COLO829 (cell line): ENCODE measurements at places on chromosomes 4 and X.

DNA sequence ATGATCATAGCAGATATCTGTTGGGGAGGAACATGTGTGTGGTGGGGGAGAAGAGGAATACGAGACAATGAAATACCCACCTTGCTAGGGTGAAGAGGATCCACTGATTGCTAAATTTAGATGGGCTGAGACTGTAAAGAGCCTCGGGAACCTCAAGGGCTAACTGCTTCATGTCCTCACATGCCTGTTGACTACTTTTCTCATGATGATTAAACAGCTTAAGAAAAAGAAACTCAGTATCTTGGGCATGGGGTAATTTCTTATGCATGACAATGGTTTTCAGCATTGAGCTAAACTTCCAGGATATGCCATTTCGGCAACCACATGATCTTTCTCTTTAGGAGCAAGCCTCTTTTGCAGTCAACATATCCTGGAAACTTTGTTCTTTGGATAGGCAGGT lies 3.9 kb upstream of the LNX1 start:
- DNase-seq = no peak

GRCh38 chr4:59973492-59973891 lies 1226.6 kb upstream of the ADGRL3 start:
- no peak for DNase-seq

DNA sequence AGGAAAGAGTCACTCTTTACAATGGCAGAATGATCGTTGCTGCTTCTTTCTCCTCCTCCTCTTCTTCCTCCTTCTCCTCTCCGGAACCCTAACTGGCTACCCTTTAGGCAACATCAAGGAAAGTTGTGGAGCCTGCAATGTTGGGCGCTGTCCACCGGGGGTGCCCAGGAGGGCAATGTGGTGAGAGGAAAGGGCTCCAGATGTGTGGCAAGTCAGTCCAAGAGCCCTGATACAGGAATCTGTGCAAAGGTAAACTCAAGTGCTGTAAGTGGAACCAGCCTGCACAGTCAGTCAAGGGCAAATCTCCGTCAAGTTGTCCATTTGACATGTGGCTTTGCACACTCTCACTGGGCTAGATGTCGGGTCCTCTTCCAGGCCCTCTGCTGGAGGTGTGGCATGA lies 2.8 kb downstream of the RTL5 start:
- DNase-seq = no peak

DNA sequence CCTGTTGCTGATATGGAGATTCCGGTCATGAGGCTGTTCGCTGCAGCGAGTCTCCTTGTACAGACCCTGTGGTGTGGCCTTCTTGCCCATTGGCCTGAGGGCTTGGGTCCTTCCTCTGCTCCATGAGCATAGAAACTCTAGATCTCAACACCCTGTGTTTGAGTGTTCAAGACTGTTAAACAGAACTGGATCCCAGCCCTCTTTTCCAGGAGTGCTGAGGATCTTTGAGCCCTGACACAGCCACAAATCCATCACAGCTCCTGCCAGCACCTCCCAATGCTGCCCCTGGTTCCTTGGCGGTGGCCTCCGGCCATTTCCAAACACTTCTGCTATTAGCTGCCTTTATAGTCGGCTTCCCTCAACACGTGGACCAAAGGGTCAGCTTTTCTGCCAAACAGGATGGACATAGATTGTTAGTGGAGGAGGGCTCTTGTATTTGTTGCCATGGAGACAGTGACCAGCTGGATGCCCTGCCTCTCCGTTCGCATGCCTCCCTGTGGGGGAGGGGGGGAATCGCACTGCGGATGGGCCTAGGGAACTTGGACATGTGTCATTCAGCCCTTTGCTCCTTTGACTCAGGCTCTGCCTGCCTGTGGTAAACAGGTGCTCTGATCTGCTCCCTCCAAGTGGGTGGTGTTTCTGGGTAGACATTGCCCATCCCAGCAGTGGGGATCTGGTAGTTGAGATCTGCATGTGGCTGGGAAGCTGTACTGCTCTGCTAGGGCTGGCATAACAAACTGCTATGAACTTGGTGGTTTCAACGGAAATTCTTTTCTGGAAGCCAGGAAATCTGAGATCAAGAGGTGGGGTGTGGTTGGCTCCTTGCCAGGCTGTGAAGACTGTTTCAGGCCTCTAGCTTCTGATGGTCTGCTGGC lies 6.9 kb upstream of the WDR1 start:
- DNase-seq = no peak

GRCh38 chr4:126018274-126018673 lies 703.5 kb downstream of the FAT4 start:
- no peak for DNase-seq

DNA sequence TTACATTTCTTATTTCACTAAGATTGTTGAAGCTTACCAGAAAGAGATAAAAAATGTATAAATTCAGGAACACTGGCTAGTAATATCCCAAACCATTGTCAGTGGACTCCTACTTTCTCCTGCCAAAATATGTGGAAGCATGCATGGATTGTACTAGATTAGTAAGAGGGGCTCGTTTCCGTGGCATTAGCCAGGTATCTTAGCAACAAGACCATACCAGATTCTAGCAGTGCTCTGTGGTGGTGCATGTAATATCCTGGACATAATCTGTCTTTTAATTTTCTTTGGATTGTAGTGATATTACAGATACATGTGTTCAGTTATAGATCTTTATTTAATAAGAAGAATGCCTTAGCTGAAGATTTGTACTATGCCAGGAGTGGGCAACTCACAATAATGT lies 371.9 kb upstream of the PITX2 start:
- DNase-seq = no peak

DNA sequence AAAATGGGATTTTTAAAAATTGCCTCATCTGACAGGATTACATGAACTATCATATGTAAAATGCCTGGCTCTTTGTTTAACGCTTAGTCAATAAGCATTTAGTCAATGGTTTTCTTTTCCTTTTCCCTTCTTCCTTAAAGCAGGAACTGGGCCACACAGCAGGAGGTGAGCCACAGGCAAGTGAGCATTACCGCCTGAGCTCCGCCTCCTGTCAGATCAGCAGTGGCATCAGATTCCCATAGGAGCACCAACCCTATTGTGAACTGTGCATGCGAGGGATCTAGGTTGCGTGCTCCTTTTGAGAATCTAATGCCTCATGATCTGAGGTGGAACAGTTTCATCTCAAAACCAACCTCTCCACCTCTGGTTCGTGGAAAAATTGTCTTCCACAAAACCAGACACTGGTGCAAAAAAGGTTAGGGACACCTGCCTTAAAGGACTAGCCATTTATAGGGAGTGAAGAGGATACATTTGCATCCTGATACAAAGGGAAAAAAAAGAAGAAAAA lies 306.1 kb downstream of the FBXW7 start:
- DNase-seq = no peak

DNA sequence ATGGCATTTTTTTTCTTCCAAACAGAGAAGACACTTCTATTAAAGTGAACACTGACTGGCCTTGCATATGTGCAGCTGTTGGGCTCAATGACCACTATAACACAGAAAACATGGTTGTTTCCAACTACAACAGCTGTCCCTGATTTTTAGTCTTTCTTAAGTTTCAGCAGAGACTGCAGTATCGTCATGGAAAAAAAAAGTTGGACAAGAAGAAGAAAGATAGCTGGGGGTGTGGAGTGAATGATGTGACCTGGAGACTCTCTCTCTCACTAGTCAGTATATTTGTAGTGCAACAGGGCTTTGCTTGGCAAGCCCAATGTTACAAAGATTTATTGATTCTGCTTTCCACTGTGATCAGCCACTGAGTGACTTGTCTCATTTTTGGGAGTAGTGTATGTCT lies 29.5 kb upstream of the C4orf54 start:
- no peak for DNase-seq

- DNase-seq = no peak
Observed at GRCh38 chr4:123731035-123731434, 334.4 kb downstream of the SPRY1 start.

DNA sequence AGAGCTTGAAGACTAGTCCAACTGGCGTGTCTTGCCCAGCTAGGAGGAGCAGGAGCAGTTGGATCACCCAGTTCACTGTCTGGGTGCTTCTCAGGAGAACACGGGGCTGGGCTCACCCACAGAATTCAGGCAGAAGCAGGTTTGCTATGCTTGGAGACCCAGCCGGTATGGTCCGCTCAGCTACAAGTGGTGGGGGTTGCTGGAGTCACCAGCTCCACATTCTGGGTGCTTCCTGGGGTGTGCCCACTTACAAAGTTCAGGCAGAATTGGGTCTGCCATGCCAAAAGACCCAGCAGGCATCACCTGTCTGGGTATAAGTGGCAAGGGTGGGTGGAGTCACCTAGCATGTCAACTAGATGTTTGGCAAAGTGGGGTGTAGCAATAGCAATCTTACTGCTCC lies 1061.8 kb downstream of the PCDH19 start:
- DNase-seq = no peak

GRCh38 chr4:76305033-76305687 lies 1.4 kb upstream of the STBD1 start:
- no peak for DNase-seq

DNA sequence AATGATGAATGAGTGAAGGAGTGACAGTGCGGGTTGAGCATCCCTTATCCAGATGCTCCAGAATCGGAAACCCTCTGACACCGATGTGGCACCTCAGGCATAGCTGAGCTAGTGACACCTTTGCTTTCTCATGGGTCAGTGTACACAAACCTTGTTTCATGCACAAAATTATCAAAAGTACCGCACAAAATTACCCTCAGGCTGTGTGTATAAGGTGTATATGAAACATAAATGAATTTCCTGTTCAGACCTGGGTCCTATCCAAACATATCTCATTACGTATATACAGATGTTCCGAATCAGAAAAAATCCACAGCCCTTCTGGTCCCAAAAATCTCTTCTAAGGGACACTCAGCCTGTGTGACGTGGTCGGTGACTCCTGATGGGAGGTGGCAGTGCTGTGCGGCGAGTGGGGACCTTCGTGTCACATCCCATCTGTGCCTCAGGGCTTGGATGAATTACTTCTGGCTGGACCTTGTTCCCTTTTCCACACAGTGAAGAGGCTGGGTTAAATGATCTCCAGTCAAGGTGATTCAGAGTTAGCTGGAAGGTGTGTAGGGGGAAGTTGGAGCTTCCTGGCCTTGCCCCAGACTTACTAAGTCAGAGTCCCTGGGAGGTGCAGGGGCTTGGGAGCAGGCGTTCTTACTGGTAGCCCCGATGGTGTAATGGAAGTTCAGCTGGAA lies 18.8 kb downstream of the RGS12 start:
- DNase-seq = no peak

GRCh38 chrX:17521871-17522693 lies 147.1 kb downstream of the NHS start:
- DNase-seq = no peak

GRCh38 chr4:153622778-153623240 lies 61.3 kb upstream of the TLR2 start:
- DNase-seq = no peak

GRCh38 chrX:112669824-112670223 lies 9.9 kb downstream of the LHFPL1 start:
- DNase-seq = no peak

DNA sequence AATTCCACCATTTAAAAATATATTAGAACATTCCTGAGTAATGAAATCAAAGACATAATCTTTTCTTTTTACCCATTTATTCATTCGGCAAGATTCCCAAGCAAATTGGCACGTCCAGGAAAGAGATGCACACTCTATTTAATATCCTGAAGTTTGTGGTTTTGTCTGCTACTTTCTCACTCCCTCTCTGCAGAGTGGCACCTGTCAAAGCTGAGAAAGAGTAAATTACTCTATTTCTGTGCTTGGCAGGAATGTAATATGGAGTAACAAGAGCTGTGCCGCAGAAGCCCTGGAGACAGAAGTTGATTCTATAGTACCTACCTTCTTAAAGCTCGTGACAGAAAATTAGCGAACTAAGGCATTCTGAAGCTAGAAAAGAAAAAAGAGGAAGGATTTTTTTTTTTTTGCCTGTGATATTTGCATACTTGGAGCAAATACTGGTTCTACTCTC lies 5.5 kb downstream of the GSTCD start:
- no peak for DNase-seq

DNA sequence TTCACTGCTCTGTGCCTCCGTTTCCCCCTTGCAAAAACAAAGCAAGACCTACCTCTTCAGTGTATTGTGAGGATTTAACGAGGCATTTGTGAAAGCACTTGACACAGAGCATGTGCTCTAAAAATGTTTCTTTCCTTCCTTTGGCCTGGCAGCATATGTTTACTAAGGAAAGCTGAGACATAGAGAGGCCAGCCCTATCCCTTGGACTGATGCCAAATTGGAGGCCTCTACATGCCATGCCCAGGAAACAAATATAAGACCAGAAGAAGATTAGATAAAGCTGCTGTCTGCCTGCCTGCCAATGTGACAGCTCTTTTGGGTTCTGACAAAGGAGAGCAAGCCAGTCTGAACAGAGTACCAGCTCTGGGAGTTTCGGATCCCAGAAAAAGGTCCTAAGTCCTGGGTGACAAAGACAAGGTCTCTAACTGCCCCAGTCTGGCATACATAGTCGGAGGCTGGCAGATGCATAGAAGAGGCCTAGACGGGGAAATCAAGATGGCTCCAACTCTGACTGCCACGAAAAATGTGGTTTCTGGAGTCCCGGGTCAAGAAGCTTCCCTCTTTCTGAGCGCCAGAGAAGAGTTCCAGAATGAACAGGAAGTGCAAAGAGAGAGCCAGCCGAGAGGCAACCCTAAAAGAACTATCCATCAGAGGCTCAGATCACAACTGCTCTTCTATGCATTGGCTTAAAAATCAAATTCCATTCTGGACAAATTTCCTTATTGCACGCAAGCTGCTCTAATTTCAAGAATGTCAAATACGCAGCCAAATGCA lies 25.8 kb downstream of the OTUD6A start:
- no peak for DNase-seq
